ENCODE measurements at places on chromosomes 4 and X. TPM values are rescaled to one million over a fixed set of nuclear protein-coding genes. Genes with fewer than 3 reads are reported as not detected.

DNA sequence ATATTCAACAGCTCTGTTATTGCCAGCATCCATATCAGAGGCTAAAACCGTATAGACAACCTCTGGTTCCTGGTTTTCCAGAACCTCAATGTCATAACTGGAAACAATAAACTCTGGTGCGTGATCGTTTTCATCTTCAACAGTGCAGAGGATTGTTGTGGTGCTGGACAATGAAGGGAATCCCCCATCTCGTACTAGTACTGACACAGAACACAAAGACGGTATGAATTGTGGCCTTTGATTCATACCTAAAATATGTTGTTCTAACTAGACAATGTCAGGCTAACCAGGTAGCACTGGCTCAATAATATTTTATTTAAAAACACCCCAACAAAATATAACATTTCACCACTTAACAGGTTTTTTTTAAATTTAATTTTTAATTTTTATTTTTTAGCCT is 186.9 kb downstream of the DCHS2 start:
- DNase-seq: no peak

DNA sequence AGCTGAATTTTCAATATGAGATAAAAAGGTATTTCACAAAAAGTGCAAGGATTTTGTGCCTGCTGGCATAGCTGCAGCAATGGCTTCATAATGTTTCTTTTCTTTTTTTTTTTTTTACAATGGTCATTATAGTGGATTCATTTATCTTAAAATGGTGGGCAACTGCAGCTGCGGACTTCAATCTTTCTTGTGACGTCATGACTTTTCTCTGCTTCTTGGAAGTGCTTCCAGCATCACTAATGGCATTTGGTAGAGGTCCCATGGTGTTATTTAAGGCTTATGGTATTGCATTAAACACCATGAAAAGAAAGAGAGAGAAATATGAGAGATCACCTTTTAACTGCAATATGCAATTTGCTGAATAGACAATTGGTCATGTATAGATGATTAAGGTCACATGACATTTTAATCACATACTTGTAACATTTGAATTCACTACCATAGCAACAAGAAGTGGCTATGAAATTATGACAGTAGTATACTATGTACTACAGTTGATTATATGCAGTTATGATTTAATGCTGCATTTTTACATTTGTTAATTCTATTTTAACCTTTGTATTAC is 684.0 kb upstream of the AADAT start:
- DNase-seq: no peak

- no peak for DNase-seq
Measured at GRCh38 chrX:33285550-33285949, 74.2 kb upstream of the DMD start.

DNA sequence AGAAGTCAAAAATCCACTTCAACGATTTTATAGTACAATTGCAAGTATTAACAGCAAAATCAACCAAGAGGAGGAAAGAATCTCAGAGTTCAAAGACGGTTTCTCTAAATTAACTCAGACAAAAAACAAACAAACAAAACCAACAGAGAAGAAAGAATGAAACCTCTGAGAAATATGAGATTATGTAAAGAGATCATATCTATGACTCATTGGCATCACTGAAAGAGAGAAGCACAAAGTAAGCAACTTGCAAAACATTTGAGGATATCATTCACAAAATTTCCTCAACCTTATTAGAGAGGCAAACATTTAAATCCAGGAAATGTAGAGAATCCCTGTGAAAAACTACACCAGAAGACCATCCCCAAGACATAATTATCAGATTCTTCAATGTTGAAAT is 370.4 kb downstream of the INPP4B start:
- no peak for DNase-seq

DNA sequence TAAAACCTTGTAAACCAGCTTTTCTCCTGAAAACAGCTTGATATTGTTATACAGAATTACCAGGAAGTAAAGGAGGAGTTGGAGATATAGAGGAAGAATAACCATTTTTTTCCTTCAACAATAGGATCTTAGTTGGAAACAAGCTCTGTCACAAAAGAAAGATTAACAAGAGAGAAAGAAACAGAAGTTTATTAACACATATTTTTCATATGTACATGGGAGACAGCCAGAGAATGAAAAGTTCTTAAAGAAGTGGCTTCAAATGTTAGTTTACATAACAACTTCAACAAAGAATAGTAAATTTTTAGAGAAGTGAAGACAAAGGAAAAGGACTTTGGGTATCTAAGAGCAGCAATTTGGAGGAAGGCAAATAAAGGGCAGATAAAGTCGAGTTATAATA is 94.9 kb upstream of the ANKRD50 start:
- DNase-seq: no peak

DNA sequence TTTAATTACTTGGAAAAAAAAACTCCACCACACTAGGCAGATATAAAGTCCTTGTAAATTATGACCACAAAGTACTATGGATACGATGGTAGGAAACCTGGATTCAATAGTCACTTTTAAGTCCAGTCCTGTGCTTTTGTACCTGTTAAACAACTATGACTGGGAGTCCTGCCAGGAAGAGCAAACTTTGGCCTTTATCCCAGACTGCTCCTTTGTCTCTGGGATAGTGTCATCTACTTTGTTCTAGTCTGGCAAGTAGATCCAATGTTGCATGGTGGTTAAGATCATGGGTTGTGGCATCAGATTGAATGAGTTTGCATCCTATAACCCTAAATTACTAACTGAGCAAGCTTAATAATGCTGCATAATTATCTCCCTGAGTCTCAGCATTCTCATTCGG is 175.3 kb upstream of the FGF13 start:
- DNase-seq: no peak

DNA sequence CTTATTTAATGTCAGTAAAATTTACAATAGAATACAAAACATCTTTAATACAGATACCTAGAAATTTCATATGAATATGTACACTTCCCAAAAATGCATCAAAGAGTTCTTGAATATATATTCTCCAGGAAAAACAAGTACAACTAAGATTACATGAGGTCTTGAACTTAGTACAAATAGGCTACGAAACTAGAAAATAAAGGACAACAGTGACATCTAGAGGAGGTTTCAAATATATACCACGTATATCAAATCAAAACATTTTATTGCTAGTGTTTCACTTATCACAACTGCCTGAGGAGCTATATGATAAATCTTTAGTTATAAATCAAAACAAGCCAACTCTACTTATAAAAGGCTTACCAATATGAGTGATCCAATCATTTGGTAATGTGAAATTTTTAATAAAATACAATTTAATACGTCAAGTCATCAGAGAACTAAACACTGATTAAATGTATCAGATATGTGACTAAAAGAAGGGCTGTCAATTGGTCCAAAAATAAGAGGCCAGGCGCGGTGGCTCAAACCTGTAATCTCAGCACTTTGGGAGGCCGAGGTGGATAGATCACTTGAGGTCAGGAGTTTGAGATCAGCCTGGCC is 36.6 kb downstream of the ANAPC10 start:
- DNase-seq: no peak

DNA sequence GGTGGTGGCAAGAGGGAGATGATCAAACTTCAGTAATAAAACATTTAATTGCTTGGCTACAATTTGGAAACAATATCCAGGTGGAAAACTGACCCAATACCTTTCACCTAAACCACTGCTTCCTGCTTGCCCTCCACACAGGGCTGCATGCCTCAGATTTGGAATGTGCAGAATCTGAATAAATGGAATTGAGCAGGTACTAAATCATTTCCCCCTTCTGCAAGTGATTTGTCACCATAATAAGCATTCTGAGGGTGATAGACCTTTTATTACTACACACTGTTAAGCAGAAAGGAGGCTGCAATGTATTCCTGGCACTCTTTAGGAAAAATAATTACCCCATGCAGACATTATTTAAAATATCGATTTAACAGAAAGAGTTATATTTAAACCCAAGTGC is 291.8 kb downstream of the IDS start:
- DNase-seq: no peak

DNA sequence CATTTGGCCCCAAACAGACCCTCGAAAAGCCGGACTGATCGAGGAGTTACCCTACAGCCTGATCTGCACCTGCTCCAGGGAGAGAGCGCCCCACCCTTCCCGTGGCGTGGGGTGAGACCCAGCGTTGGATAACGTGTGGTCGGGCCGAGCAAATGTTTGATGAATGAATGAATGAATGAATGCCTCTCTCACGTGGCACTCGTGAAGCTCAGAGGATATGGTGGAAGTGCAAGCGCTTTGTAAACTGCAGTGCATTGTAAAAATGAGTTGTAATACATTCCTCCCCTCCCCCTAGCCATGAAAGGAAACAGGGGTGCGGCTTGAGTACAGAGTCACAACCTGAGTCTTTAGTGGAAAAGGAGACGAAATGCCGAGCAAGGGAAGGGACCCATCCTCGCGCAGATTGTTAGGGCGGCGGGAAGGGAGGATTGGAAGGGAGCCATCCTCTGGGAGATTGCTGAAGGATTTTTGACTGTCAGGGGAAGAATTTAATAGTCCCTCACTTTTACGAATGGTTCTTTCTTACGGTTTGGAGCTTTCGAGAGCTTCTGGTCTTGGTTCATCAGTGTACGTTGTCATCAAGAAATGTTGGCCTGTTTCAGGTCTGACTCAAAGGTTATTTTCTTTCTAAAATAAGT is 772 bp upstream of the FBXW7 start:
- no peak for DNase-seq

DNA sequence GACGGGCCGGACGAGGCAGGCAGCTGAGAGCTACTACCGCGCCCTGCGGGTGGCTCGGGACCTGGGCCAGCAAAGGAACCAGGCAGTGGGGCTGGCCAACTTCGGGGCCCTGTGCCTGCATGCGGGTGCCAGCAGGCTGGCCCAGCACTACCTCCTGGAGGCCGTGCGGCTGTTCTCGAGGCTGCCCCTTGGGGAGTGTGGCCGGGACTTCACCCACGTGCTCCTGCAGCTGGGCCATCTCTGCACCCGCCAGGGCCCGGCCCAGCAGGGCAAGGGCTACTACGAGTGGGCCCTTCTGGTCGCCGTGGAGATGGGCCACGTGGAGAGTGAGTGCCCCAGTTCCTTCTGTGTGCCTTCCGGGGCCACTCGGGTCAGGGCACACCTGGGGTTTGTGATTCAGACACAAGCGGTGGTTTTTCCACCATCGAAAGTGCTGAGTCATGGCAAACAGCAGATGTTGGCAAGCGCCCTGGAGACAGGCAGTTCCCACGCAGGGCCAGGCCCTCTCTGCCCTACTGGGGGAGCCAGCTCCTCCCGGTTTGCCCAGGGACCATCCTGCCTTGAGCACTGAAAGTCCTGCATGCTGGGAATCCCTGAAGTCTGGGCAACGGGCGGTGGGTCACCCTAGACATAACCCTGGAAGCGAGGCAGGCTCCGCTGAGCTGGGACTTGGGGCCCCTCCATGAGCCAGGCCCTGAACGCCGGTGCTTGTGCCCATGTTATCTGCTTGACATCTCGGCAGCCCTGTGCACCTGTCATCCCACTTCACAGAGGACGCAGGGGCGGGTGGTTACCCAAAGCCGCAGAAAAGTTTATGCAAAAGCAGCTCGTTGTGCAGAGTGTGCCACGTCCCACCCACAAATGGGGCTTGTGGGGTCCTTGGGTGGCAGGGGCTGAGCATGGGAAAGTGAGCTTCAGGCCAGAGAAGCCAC is 29.5 kb downstream of the SH3TC1 start:
- DNase-seq: peak; percentile 58

DNA sequence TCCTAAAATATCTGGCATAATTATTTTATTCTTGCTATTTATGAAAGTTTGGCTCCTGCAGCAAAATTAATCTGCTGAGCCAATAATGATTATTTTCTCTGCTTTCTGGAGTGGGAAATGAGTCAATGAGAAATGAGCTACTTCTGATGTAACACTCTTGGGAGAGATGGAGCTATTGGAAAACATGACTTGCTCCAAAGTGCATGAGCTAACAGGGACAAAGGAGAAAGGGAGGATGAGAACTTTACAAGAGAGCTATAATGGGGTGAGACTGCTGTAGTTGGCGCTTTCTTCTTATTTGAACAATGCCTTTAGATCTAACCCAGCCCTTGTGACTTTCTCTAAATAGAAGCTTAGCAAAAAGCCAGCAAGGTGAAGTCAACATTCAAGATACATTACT is 615.1 kb downstream of the ANKRD50 start:
- DNase-seq: no peak

DNA sequence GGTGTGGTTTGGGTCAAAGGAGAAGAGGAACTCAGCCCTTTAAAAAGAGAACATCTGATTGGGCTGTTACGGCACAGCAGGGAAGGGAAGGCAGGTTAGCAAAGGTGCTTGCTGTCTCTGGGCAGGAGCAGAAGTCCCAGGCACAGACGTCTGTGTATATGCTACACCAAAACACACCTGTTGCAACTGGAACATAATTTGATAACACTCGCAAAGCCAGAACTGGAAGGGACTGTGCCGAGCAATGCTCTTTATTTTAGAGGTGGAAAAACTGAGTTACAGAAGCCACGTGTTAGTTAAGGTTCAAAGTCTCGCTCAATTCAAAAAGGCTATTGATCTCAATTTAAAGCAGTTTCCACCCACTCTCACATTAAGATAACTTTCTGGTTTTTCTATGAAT is 2.2 kb upstream of the FAM114A1 start:
- DNase-seq: no peak

GRCh38 chrX:18753631-18754030 is 46.2 kb downstream of the PPEF1 start:
- DNase-seq: no peak

DNA sequence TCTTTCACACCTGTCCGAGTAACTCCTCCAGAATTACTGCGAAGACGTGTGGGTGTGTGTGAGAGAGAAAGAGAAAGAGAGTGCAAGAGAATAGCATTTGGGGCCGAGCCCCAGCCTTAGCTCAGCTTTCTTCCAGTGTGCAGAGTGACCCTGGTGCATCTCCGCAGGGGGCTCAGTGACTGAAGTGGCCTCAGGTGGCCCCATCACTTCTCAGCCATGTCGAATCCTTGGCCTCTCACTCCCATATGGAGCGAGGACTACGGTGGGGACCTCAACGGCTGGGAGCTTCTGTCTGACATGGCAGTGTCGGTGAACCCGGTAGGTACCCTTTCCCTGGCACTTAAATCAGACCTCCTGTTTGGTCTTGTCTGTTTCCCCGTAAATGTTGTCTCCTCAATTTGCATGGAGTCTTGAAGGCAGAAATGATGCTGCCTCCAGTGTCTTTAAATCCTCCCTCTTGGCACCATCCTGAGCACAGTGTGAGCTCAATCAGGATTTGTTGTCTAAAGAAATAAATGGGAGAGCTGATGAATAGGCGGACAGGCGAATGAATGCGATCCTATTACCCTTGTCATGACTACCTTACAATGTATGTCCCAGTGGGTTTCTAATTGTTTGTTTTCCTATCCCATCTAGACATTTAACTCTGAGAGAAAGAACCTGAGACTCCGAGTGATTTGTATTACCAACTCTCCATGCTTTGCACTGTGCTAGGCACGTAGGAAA is 305.9 kb downstream of the AFF2 start:
- DNase-seq: no peak

GRCh38 chr4:55509266-55509665 is 37.4 kb downstream of the CLOCK start:
- no peak for DNase-seq

Gene NPY1R
- total RNA-seq: 5.9 TPM

Gene CTSO
- total RNA-seq: 22.0 TPM

Gene SSX2B
- not detected for total RNA-seq

Gene RENBP
- total RNA-seq: 2.4 TPM
